GM12878 (cell line): ENCODE measurements at places on chromosomes 6 and 20. TPM values are rescaled to one million over a fixed set of nuclear protein-coding genes. Genes with fewer than 3 reads are reported as not detected.

Gene CCND3
- polyA plus RNA-seq: 81.4 and 88.5 TPM in 2 replicates

Gene AVP
- polyA plus RNA-seq: not detected in 2 replicates

Gene MEP1A
- not detected in 2 replicates for polyA plus RNA-seq

Gene ENPP4
- 5.1 and 5.2 TPM in 2 replicates for polyA plus RNA-seq

Gene FAM50B
- 9.3 TPM in 2 replicates for polyA plus RNA-seq

Gene CD93
- polyA plus RNA-seq: 0.06 and 0.30 TPM in 2 replicates

Gene MRAP2
- not detected in 2 replicates for polyA plus RNA-seq

Gene TRIM15
- not detected in 2 replicates for polyA plus RNA-seq

Gene TUBB2B
- polyA plus RNA-seq: 8.0 and 11.6 TPM in 2 replicates

Gene PRSS35
- polyA plus RNA-seq: not detected in 2 replicates

Gene TIAM2
- polyA plus RNA-seq: 1.4 and 2.6 TPM in 2 replicates

Gene MACROD2
- 1.9 and 2.2 TPM in 2 replicates for polyA plus RNA-seq

Gene DEF6
- 59.4 and 69.5 TPM in 2 replicates for polyA plus RNA-seq

Gene ABRACL
- 312 and 371 TPM in 2 replicates for polyA plus RNA-seq

Gene TMEM200A
- 8.6 and 9.2 TPM in 2 replicates for polyA plus RNA-seq

Gene ADISSP
- polyA plus RNA-seq: 91.7 and 96.3 TPM in 2 replicates

Gene PLA2G7
- polyA plus RNA-seq: not detected in 2 replicates

Gene KCNK15
- polyA plus RNA-seq: not detected in 2 replicates

Gene TAB2
- polyA plus RNA-seq: 9.5 and 10.5 TPM in 2 replicates

Gene RAMACL
- 0.13 TPM in 1 of 2 replicates, not detected in the other for polyA plus RNA-seq

Gene EIF2S2
- 75.0 and 79.0 TPM in 2 replicates for polyA plus RNA-seq

Gene SLC22A7
- not detected in 2 replicates for polyA plus RNA-seq

Gene RAET1G
- not detected in 2 replicates for polyA plus RNA-seq

Gene C6orf52
- polyA plus RNA-seq: 7.0 and 9.3 TPM in 2 replicates

Gene SNAI1
- 0.78 and 0.88 TPM in 2 replicates for polyA plus RNA-seq

Gene SIRPB1
- polyA plus RNA-seq: 9.2 and 12.2 TPM in 2 replicates

Gene OPN5
- not detected in 2 replicates for polyA plus RNA-seq

Gene CST7
- polyA plus RNA-seq: not detected in 2 replicates

Gene CAP2
- polyA plus RNA-seq: not detected in 2 replicates

Gene TMEM170B
- polyA plus RNA-seq: 0.38 and 0.88 TPM in 2 replicates

Gene FOXS1
- not detected in 2 replicates for polyA plus RNA-seq

Gene LIN28B
- polyA plus RNA-seq: 0.03 TPM in 1 of 2 replicates, not detected in the other

Gene DZANK1
- polyA plus RNA-seq: 3.1 and 3.6 TPM in 2 replicates

Gene MCCD1
- not detected in 2 replicates for polyA plus RNA-seq

Gene SPTLC3
- polyA plus RNA-seq: not detected in 2 replicates

Gene HDGFL1
- polyA plus RNA-seq: 0.09 TPM in 1 of 2 replicates, not detected in the other

Gene GLP1R
- not detected in 2 replicates for polyA plus RNA-seq

Gene BPHL
- polyA plus RNA-seq: 14.6 and 15.9 TPM in 2 replicates

Gene BNIP5
- polyA plus RNA-seq: 0.04 TPM in 1 of 2 replicates, not detected in the other

Gene PAQR8
- 16.8 and 20.2 TPM in 2 replicates for polyA plus RNA-seq

Gene TEAD3
- 0.09 and 0.24 TPM in 2 replicates for polyA plus RNA-seq

Gene BAG2
- 17.4 and 17.6 TPM in 2 replicates for polyA plus RNA-seq

Gene RIMS4
- polyA plus RNA-seq: 0.07 TPM in 1 of 2 replicates, not detected in the other

Gene SRC
- polyA plus RNA-seq: 22.4 and 26.9 TPM in 2 replicates

Gene GGTLC1
- not detected in 2 replicates for polyA plus RNA-seq

Gene TCP11
- polyA plus RNA-seq: not detected in 2 replicates

Gene LY6G5B
- polyA plus RNA-seq: 7.4 and 9.7 TPM in 2 replicates

Gene GPR6
- not detected in 2 replicates for polyA plus RNA-seq

Gene PRPH2
- polyA plus RNA-seq: not detected in 2 replicates

Gene PACRG
- polyA plus RNA-seq: not detected in 2 replicates

Gene PAK5
- polyA plus RNA-seq: not detected in 2 replicates

Gene PFDN4
- polyA plus RNA-seq: 81.5 and 87.5 TPM in 2 replicates

Gene TUBB1
- 0.13 and 0.23 TPM in 2 replicates for polyA plus RNA-seq

Gene GRM1
- polyA plus RNA-seq: 0.25 TPM in 1 of 2 replicates, not detected in the other

Gene ZCCHC3
- 11.9 and 14.1 TPM in 2 replicates for polyA plus RNA-seq

Gene PKIB
- polyA plus RNA-seq: 0.82 and 0.97 TPM in 2 replicates

Gene IRF4
- 295 TPM in 2 replicates for polyA plus RNA-seq

Gene TRAPPC3L
- polyA plus RNA-seq: not detected in 2 replicates

Gene TMEM63B
- polyA plus RNA-seq: 3.2 and 5.1 TPM in 2 replicates
